Activated T-cell treated with anti-CD3 and anti-CD28 coated beads for 24 hours (primary cell): ENCODE measurements at places on chromosomes 6 and 20.

DNA sequence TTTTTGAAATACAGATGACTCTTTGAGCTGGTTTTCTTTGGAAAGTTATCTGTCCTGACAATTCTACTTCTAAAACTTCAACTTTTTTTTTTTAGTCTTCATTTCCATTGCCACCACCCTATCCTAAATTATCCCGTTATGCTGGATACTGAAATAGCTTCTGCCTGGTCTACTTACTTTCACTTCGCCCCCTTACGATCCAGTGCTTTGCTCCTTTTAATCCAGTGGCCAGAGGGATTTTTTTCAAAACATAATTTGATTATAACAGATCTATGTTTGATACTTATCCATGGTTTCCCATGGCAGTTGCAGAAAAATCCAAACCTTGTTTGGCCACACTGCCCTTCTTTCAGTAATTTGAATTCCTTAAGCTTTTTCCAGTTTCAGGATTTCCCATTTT lies 27.4 kb downstream of the ASXL1 start:
- no peak for DNase-seq

GRCh38 chr6:18101271-18101670 lies 21.2 kb downstream of the NHLRC1 start:
- no peak for DNase-seq

DNA sequence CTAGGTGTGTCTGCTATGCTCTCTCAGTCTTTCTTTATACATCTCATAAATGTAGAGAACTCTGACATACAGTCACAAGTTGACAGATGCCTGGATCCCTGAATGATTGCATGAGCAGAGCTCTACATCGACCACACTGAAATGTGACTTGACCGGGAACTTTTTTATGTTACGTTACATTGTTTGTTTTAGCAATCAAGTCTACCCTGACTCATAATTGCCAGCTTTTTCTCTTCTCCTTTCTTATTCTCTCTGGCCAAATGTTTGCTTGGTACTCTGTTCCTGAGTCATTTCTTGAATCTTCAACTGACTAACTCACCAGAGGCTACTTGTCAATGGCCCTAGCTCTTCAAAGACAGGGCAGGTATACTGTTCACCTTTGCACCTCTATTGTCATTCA lies 213.6 kb upstream of the DTNBP1 start:
- DNase-seq: no peak

DNA sequence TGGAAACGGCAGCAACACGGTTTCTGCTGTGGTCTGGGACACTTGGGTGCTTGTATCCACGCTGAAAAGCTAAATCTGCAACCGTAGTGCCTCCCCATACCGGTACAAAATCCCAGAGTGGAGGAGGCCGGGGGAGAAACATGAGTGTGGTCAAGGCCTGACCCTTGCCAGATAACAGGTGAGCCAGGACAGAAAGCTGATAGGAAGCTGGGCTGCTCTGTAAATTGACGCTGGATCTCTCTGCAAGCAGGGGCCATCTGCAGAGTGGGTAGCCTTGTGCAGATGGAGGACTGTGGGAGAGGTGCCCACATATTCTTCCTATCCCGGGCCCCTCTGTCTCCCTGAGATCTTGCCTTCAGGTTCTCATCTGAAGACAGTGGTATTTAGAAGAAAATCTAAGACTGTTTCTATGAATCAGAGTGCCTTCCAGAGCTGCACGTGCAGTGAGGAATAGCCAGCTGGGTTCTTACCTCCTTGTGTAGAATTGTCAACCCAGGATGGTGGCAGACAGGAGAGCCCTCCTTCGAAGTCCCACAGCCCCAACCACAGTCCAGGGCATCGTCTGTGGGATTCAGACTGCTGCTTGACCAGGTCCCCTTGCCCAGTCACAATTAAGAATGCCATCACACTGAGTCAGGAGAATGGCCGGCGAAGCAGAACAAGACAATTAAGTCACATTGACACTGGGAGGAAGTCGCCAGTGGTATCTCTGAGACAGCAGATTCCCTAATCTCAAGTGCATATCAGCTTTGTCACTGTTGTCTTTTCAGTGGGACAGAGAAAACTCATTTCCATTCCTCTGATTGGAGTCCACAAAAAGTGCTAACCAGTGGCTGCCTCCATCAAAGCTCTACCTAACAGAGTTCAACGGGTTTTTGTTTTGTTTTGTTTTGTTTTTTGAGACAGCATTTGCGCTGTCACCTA lies 100.0 kb upstream of the RIPOR2 start:
- no peak for DNase-seq

GRCh38 chr6:73858376-73858775 lies 162.4 kb downstream of the CD109 start:
- no peak for DNase-seq

GRCh38 chr6:142740449-142740848 lies 204.5 kb downstream of the HIVEP2 start:
- no peak for DNase-seq

GRCh38 chr6:1024587-1024986 lies 287.3 kb upstream of the FOXQ1 start:
- DNase-seq: no peak

DNA sequence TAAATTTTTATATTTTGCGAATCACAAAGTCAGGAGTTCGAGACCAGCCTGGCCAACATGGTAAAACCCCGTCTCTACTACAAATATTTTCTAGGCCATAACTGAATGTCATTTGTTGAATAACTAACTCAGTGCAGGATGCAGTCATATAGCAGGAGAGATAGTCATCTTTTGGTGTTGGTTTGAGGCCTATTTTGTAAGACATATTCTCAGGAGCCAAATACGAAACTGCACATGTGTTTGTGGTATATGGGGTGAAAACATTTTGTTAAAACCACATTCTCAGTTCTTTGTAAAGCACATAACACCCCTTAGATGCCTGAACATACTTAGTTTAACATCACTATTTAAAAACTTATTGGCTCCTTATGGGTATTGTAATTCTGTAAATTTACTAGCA lies 4.7 kb upstream of the ENPP5 start:
- no peak for DNase-seq

DNA sequence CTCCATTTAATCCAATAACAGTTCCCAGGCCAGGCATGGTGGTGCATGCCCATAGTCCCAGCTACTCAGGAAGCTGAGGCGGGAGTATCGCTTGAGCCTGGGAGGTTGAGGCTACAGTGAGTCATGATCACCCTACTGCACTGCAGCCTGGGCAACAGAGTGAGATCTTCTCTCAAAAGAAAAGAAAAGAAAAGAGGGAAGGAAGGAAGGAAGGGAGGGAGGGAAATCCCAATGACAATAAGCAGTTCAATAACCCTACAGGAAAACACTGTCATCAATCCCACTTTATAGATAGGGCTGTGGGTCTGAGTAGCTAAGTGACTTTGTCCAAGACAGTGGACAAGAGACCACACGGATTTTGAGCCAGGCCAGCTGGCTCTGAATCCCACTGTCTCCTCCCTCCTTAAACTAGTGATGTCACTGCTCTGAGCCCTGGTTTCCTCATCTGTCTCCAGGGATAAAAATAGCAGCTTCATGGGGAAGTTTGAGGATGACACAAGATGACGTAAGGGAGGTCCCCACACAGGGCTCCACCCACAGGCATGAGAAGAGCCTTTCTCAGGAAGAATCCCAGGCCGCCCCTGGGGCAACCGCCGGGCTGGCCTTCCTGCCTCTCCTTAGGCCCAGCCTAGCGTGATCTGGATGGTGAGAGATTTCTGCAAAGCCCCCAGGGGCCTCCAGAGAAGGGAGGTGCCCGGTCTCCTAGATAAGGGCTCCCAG lies 7.2 kb upstream of the TRIB3 start:
- no peak for DNase-seq

DNA sequence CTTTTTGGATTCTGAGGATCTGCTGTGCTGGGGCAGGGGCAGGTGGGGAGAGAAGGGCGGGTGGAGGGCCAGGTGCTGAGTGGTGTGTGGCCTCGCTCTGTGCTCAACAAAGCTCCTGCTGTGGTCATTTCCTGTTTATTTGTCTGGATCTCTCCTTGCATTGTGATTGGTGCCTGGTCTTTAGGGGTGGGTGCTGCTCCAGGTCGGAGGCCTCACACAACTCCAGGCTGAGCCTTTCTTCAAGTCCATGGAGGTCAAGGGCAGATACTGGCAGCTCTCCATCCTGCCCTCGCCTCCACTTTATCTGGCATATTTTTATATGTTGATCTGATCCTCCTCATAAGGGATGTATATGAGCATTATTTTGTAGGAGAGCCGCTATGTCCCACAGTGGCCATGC lies 36.2 kb downstream of the HLA-F start:
- DNase-seq: no peak

GRCh38 chr6:44009425-44010321 lies 117.6 kb downstream of the MRPL14 start:
- DNase-seq: no peak

GRCh38 chr20:46779831-46780230 lies 70.4 kb downstream of the SLC2A10 start:
- DNase-seq: no peak

GRCh38 chr6:33750244-33750991 lies 3.7 kb upstream of the IP6K3 start:
- DNase-seq: no peak

DNA sequence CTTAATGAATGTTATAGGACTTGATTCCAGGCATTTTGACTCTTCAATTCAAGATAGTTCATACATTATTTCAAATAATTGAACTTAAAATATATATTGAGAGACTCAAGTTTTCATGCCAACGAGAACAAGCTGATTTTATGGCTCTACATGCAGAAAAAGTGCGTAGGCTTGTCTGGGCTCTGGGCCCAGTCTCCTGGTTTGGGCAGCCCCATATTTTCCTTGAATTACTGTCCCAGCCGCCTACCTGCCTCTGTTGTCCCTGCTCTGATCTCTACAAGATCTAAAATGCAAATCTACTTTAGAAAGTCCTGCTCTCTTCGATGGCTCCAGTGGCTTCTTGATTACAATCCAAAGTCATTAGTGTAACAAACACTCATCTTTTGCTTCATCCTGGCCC lies 537.4 kb upstream of the CHD6 start:
- DNase-seq: no peak

DNA sequence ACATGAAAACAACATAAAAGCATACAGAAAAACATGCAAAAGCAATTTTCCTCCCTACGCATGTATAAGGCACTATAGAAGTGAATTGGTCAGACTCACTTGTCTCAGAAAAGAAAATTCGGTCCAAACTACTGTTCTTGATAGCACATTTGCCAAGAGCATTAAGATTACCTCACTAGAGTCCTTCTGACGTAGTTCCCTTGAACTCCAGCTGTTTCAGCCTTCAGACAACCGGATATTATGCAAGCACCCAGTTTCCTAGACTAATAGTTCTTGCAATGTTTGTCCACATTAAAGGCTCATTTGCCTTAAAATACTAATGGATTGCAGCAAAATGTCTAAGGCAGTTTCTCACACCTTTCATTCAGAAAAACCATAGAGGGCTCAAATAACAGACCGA lies 2.5 kb upstream of the CASS4 start:
- DNase-seq: no peak

DNA sequence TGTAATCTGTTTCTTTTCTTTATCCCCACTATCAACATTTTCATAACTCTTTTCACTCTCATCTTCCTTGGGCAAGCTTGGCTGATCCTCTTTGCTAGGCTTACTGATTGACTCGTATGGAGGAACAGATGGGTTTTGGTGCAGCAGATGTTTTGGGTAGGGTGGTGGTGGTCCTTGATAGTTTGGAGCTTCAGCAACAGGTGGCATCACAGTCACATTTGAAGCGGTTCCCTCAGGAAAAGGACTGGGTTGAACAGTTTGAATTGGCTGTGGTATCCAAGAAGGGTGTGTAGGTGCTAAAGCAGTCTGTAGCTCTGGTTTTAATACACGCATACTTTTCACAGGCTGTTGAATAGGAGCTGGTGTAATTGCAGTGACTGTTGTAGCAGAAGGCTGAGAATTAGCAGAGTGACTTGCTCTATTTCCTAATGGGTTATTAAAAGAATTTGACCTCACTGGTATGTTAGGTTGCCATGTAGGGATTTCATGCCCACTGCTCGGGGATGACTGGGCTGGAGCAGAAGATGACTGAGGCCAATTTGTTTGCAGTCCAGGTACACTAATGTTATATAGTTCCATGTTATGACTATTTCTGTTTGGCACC lies 34.5 kb downstream of the LATS1 start:
- DNase-seq: no peak
